ENCODE measurements at places on chromosomes 16 and 17.

DNA sequence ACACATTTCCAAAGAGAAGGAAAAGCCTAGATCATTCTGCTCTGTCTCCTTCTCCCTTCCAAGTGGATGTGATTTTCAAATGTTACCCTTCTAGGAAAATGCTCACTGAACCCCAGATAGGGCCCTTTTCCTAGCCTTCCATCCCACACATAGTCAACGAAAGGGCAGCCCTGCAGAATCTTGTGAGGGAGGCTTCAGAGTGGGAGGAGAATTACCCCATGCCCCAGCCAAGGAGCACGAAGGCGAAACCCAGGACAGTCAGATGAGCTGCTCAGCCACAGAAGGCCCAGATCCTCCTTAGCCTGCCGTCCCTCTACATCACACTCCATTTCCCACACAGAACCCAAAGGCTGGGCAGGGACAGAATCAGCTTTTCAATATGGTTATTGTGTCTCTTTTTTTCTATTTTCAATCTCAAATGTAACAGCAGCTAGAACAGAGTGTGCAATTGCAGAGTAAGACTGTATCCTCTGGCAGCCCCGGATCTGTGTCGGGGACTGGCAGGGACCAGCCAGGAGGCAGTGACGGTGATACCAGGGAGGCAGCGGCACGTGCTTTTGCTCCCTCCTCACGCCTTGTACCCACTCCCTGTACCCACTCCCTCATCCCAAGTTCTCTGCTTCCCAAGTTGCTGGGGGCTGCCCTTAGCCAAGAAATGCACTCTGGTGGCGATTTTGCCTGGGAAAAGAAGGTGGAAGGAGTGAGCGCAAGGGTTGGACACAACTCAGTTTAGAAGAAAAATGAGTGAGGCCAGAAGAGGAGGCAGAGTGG lies 3.7 kb upstream of the SDK2 start:
- DNase-seq: no peak

GRCh38 chr17:82603981-82604448 lies 44.2 kb downstream of the WDR45B start:
- DNase-seq: no peak

GRCh38 chr16:10895053-10895946 lies 18.3 kb downstream of the CIITA start:
- peak; percentile 71 for DNase-seq

DNA sequence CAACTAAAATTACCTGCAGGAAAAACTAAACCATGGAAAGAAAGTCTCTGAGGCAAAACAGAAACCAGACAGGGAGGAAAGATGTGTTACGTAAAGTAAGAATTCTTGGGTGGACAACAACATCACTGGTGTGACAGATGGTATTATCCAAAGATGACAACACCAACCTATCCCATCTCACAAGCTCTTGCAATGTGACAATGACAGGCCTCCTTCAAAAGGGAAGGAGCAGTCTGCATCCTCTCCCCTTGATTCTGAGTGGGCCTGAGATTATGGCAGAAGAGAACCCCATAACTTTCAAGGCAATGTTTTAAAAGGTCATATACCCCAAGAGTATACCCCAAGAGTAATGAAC lies 17.6 kb upstream of the KDM8 start:
- no peak for DNase-seq

GRCh38 chr17:9238340-9239245 lies 217.3 kb downstream of the NTN1 start:
- no peak for DNase-seq

- DNase-seq: no peak
Observed at GRCh38 chr17:43085474-43085873, 39.7 kb downstream of the BRCA1 start.

DNA sequence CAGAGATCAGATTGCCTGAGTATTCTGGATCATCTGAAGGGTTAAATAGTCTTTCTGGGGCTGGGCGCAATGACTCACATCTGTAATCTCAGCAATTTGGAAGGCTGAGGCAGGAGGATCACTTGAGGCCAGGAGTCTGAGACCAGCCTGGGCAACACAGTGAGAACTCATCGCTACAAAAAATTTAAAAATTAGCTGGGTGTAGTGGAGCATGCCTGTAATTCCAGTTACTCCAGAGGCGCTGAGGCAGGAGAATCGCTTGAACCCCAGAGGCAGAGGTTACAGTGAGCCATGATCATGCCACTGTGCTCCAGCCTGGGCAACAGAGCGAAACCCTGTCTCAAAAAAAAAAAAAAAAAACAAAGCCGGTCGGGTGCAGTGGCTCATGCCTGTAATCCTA lies 15.7 kb downstream of the MVP start:
- no peak for DNase-seq

- peak; percentile 60 for DNase-seq
Observed at GRCh38 chr17:64783031-64783461, 120.9 kb upstream of the SMURF2 start.

DNA sequence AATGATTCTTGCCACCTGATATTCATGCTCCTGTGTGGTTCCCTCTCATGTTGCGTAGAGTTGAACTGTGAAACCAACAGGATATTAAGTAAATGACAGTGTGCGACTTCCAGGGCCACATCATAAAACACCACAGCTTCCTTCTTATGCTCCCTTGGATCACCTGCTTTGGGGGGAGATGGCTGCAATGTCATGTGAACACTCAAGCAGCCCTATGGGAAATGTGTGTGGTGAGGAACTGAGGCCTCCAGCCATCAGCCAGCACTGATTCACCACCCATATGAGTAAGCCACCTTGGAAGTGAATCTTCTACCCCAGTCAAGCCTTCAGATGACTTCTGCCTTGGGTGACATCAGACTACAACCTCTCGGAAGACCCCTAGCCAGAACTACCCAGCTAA lies 427.5 kb downstream of the UTP18 start:
- DNase-seq: no peak

- no peak for DNase-seq
Observed at GRCh38 chr16:13779676-13780075, 140.3 kb upstream of the ERCC4 start.

GRCh38 chr17:48718761-48719641 lies 3.3 kb downstream of the PRAC1 start:
- DNase-seq: no peak

DNA sequence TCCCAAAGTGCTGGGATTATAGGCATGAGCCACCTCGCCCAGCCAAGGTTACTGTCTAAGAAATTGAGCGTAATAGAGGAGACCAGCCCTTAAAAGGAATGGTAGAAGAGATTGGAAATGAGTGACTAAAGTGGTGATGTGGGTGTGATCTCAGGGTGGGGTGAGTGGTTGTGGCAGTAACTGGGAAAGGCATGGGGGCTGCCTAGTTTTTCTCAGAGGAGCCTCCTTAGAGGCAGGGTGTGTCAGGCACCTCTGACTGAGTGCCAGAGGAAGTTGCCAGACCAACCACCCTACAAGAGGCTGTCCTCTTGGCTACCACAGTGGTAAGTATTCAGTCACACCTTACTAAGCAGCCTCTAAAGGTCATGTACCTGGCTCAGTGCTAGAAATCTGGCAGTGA lies 8.9 kb downstream of the DUS2 start:
- no peak for DNase-seq

DNA sequence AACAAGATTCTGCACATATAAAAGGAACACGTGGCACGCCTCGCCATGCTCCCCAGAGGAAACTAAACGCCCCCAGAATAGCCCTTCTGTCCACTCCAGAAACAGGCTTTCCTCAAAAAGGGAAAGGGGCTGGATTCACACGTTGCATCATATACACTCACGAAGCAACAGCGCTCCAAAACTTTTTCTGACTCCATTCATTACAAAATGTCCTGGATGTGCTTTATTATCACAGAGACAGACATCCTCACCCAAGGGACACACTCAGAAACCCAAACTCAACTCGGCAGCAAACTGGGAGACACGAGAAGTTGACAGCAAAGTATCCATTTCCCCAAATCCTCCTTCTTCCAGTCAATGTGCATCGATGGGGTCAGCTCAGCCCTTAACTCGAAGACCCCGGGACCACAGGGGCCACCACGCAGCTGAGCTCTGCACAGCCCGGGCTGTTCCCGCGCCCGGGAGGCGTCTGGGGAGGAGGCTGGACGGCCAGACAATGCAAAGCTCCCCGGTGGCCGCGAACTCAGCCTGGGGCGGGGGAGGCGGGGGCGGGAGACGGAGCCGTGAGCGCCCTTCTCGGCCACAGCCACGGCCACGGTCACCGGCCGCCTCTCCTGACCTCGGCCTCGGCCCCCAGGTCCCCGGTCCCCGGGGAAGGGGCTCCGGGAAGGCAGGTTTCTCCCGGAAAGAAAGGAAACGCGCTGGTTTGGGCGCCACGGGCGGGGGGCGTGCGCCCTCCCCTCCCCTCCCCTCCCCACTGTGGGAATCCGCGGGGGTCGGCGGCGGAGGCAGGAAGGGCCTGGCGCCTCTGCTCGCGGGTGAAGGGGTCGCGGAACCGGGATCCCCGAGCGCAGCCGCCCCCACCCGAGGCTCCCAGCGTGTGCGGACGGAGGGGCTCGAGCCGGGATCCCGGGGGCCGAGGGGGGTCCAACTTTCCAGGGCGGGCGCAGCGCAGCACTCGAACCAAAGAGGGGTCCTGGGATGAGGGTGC lies 1.2 kb downstream of the NXN start:
- peak; percentile 66 for DNase-seq

DNA sequence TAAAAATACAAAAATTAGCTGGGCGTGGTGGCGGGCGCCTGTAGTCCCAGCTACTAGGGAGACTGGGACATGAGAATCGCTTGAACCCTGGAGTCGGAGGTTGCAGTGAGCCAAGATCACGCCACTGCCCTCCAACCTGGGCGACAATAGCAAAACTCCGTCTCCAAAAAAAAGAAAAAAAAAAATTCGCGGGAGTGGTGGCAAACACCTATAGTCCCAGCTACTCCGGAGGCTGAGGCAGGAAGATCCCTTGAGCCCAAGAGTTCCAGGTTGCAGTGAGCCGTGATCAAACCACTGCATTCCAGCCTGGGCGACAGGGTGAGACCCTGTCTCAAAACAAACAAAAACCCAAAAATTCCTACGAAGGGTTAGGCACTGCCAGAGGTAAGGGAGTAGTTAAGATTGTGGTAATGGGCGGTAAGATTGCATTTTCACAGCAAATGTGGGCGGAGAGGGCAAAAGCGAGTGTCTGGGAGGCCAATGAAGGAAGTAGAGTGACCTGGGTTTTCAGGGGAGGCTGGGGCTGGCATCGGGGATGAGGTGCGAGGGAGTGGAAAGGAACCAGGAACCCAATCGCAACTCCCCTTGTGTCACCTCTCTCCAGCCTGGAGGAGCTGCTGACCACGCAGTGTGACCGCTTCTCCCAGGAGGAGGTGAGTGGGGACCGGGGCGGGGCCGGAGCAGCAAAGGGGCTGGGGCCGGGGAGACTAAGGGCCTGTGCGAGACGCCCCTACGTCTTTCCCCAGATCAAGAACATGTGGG lies 2.6 kb downstream of the MYL11 start:
- DNase-seq: no peak

- no peak for DNase-seq
Observed at GRCh38 chr17:63635787-63636186, 13.6 kb downstream of the MAP3K3 start.

GRCh38 chr16:81401035-81401950 lies 43.3 kb upstream of the CMIP start:
- DNase-seq: no peak

DNA sequence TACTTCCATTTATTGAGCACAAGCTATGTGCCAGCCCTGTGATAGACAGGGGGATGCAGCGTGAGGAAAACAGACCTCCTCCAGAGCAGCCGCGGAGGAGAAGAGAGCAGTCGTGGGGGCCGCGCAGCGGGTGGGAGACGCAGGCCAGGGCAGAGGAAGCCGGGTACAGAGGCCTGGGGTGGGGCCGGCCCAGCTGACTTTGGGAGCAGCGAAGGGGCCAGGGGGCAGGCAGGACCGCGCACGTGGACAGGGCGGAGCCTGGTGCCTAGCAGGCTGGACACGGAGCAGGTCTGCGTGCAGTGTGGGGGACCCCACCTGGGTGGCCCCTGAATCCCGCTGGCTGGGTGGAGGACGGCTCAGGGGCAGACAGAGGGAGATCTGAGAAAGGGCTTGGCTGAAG lies 46.2 kb downstream of the ZFPM1 start:
- DNase-seq: no peak

DNA sequence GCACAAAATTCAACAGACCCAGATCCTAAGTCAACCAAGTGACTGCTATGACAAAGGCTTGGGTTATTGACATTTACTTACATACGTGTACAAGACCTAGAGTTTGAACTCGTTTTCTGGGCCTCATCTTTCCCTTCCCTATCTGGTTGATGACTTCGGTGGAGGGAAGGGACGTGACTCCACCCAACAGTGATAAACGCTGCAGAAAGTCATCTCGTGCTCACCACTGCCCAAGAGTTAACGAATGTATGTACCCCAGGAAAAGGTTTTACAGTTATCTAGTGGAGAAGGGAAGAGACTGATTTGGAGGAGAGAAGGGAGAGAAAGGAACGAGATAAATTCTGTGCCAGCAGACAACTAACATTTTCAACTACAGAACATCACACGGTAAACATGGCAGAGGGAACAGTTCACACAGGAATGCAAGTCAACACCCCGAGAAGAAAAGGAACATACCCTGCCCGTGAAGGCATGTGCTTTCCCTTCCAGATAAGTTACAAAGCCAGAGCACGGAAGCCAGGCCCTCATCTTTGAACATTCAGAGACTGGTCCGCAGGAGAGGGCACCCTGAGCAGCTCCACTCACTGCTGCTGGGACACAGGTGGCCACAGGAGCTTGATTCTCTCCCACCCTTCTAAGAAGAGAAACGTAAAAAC lies 13.9 kb upstream of the CYTH1 start:
- no peak for DNase-seq

DNA sequence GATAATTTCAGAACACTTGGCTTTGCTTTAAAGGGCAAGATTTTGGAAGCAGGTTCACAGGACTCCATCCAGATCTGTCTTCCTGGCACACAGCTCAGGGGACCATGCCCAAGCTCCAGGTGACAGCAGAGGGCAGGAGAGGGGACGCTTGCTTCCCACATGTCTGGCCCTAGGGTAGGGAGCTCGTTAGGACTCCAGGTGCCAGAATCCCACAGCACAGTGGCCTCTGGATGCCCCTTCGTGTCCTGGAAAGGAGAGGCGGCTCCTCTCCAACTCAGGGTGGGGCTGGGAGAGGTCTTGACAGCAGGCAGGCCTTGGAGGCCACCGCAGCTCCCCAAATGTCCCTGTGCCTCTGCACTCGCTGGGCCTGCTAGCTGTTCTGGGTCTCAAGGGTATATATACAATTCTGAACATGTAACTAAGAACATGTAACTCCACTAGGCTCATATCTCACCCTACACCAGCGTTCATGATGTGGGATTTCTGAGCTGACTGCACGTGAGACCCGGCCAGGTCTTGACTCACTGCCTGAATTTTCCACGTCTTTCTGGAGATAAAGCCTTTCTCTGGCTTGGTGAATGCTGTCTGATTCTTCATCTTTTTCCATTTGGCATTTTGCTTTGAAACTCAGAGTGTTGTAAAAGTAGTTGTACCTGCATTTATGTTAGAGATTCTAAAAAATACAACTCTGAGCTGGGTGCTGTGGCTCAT lies 52.8 kb downstream of the MARCHF10 start:
- no peak for DNase-seq

All from activated effector memory CD4-positive, alpha-beta T cell treated with anti-CD3 and anti-CD28 coated beads, Interleukin-2, amount 50 U/mL, for 16 hours (primary cell).